Cardiac fibroblast (primary cell): ENCODE measurements at places on chromosomes 11 and 22.

DNA sequence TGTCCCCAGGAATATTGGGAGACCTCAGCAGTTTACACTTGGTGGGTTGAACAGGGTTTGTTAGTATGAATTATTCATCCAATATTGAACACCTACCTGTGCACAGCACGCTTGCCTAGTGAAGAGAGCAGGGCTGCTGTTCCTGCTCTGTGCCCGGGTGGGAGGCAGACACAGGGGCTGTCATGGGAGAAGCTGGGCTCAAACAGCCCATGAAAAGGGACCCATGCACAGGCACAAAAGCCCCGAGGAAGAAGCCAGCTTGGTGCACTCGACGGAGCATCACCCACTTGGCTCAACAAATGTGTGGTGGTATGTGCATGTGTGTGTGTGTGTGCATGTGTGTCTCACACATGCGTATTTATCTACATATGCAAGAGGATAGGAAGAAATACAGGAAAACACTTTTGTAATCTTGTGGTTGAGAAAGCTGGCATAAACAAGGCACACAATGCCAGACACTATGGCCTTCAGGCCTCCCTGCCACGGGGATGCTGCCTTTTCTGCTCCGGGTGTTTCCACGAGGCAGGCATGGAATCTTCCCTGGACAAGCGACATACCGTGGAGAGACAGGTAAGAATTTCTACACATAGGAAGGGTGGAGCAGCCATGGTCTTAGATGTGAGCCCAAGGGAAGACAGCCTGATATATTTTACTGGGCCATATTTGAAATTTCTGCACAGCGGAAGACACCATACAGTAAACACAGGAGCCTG, 5.0 kb upstream of the APOBEC3A start:
- no peak for DNase-seq

GRCh38 chr11:27112946-27113345, 72.3 kb downstream of the BBOX1 start:
- no peak for DNase-seq

DNA sequence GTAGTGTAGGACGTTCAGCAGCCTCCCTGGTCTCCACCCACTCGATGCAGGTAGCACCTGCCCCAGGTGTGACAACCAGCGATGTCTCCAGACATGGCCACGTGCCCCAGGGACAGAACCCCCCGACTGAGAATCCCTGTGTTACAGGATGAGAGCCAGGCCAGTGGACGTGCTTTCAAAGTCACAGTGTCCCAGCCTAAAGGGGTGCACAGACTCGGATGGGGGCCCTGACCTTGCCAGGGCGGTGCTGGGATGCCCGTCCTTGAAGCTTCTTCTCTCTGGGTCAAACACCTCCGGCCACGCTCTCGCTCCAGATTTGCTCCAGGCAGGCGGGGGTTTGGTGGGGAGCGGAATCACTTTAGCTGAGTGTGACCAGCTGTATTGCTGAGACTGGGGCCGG, 23.3 kb upstream of the GAL start:
- DNase-seq: no peak

DNA sequence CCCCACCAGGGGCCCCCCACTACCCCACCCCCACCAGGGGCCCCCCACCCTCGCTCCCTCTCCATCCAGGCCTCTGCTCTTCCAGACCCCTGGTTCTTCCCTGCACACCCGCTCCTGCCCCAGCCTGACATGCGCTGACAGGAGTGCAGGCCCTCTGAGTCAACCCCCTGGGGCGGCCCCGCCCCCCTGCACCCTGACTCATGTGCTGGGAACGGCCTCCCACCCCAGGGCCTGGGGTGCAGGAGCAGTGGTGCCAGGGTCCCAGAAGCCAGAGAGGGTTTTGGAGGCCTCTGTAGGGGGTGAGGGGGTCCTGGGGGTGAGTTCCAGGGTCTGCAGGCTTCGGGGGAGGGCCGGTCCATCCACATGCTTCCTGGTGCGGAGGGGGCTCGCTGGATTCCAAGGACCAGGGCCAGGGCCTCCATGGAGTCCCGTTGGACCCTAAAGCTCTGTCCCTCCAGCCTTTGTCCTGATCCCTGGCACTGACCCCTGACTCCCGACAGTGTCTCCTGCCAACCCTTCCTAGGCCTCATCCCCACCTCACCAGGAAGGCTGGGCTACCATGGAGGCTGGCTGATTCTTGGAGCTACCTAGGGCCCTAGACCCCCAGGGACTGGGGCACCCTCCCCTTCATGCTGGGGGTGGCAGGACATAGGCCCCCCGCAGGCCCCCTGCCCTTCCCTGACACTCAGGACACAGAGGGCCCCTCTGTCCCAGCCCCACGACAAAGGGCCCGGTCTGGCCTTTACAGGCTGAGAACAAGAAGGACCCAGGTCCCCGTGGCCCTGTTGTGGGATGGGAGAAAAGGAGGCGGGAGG, 583 bp upstream of the PKP3 start:
- DNase-seq: peak; percentile 79

GRCh38 chr11:1560002-1560648, 11.9 kb downstream of the DUSP8 start:
- DNase-seq: no peak

- no peak for DNase-seq
Observed at GRCh38 chr22:37455896-37456295, 28.6 kb upstream of the ELFN2 start.

GRCh38 chr11:7927635-7928034, 3.4 kb downstream of the OR10A6 start:
- peak; percentile 73 for DNase-seq

DNA sequence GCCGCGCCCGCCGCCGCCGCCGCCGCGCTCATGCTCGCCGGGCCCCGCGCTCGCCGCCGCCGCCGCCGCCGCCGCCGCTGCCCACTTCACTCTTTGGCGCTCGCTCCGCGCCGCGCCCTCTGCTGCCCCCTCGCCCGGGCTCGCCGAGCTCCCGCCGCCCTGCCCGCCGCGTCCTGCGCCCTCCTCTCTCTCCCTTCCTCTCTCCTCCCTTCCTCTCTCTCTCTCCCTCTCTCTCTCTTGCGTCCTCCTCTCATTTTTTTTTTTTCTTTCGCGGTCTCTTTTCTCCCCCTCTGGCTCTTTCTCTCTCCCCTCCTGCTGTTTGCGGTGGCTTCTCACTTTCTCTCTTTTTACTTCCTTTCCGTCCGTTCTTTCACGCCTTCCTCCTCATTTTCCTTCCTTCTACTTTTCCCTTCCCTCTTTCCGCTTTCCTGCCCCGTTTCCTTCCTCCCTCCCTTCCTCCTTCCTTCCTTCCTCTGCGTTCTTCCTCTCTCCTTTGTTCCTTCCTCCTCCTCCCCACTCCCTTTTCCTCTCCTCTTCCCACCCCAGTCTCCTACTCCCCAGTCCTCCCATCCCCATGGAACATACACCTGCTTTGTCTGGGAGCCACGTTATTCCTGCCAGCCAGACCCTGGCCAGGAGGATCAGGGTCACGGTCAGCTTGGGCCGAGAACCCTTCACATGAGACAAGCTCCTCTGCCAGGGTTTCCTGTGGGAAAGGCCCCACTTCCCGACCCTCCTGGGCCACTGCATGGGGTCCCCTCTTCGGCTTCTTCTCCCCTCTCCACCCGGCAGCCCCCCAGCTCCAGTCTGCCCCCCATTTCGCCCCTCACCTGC, 19.3 kb upstream of the SHISAL1 start:
- peak; percentile 60 for DNase-seq

GRCh38 chr11:66841861-66842260, 1.4 kb upstream of the RCE1 start:
- no peak for DNase-seq

DNA sequence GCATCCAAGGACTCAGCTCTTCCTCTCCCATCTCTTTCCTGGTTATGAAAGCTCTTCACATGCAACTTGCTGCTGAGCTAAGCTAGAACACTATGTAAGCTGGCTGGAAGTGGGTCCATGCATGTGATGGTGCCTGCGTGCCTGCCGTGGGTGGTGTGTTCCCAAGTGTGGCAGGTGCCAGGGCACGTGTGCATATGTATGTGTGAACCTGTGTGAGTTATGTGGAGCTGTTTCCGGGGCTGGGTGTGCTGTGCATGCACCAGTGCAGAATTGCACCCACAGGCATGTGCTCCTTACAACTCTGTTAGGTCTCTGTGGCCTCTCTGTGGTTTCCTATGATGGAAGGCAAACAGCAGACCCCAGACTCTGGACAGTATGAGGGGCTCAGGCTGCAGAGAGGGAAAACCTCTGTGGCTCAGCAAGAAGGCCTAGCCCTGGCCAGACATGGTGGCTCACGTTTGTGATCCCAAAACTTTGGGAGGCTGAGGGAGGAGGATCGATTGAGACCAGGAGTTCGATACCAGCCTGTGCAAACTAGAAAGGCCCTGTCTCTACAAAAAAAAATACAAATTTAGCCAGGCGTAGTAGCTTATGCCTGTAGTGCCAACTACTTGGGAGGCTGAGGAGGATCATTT, 4.1 kb upstream of the P2RY6 start:
- DNase-seq: no peak

GRCh38 chr22:24289114-24289513, 18.5 kb downstream of the SPECC1L start:
- DNase-seq: peak; percentile 88

- peak; percentile 89 for DNase-seq
Observed at GRCh38 chr11:33000181-33000580, 15.5 kb upstream of the DEPDC7 start.

GRCh38 chr11:39144351-39145130, 2314.9 kb downstream of the LRRC4C start:
- no peak for DNase-seq

DNA sequence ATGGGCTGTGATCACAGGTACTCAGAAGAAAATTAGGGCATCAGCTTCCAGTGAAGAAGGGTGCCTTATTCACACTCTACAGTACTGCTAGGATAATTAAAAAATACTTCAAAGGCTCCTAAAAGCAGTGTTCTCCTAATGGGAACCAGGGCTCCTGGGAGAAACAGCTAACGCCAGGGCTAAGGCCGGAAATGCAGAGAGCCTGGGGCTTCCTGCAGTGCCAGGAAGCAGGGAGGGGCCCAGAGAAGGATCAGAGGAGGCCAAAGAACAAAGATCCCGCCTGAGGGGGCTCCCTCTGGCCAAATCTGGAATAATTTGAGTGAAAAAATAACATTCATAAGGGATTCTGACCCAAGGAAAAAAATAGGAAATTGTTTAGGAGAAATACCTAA, 27.5 kb downstream of the TOLLIP start:
- no peak for DNase-seq

GRCh38 chr11:15591112-15591537, 476.4 kb downstream of the INSC start:
- no peak for DNase-seq

DNA sequence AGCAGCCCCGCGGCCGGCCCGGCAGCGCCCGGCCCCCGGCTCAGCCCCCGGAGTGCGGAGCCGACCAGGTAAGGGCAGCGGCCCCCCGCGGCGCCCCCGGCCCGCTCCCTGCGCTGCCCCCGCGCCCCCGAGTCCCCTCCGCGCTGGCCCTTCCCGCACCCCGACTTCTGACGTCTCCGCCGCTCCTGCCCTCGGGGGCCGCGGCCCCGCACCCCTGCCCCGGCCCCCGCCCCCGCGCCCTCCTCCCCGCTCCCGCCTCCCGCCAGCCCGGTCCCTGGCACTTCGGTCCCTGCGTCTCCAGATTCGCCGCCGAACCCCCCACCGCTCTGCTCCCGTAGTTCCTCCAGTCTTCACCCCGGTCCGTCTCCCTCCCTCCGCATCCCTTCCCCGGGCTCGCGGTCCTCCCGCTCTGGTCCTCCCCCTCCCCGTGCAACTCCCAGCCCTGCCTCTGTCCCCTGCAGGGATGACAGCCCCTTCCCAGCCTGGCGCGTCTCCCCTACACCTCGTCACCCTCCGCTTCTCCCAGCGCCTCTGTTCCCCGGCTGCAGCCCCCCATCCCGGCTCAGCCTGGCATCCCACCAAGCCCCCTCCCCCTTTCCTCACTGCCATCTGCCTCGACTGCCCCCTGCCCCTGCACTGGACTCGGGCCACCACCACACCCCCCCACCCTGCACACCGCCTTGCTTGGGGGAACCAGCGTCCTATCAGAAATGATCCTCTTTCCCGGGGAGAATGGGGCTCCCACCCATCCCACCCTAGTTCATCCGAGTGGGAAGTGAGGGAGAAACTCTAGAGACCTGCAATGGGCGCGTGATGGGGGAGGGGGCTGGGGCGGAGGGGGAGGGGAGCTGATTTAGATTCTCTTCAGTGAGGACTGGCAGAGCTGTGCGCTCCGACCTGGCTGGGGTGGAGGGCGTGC, 531 bp downstream of the GRIK4 start:
- DNase-seq: no peak

GRCh38 chr11:36431429-36432092, 78.5 kb downstream of the TRAF6 start:
- DNase-seq: peak; percentile 96

- no peak for DNase-seq
Observed at GRCh38 chr11:134062265-134063123, 6.4 kb upstream of the JAM3 start.

GRCh38 chr22:50583294-50583861, 729 bp upstream of the CHKB start:
- no peak for DNase-seq

- DNase-seq: peak; percentile 85
Observed at GRCh38 chr11:62905927-62906531, 15.1 kb downstream of the CHRM1 start.

DNA sequence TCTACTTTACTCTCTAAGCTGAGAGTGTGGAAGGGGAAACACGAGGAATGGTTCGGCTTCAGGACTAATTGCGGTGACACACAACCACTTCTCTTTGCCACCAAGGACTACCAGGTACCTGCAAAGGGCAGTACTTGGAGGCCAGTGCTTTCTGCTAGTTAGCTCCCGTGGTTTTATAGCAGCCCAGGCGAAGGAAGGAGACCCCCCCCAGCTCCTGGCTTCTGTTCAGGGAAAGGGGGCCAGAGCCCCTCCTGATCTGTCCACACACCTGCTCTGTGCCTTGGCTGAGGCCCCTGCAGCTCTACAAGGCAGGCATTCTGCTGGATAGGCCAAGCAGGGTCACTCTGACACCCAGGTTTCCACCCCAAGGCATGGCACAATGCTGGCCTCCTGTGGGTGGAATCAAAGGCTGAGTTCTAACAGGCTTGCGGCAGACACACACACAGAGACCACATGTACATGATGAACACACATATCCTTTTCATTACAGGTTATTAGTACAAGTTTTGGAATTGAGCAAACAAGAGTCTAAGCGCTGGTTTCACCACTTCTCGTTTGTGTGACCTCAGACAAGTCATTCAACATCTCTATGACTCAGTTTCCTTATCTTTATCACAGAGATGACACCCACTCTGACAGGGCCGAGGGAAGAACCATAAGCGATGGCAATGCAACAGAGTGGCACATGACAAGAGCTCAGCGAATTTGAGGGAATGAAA, 7.5 kb downstream of the SERPIND1 start:
- DNase-seq: no peak

DNA sequence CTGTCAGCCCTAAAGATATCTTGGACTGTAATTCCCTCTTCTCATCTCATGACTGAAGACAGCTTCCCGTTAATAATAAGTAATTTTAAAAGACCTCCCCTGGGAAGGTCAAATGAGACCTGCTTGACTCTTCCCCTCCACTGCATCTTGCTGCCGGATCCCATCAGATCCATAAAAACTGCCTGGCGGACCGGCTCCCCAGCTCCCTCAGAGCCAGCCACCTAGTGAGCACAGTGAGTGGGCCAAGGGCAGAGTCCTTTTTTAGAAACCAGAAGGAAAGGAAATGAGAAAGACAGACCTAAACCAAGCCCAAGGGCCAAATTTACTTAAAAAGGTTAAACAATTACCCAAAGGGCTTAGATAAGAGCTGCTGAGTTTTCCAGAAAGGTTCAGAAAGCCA, 595.3 kb downstream of the OPCML start:
- no peak for DNase-seq

- no peak for DNase-seq
Observed at GRCh38 chr11:117986981-117987574, 884 bp downstream of the IL10RA start.
